CD4-positive, alpha-beta T cell (primary cell): ENCODE measurements at places on chromosomes 4 and X.

DNA sequence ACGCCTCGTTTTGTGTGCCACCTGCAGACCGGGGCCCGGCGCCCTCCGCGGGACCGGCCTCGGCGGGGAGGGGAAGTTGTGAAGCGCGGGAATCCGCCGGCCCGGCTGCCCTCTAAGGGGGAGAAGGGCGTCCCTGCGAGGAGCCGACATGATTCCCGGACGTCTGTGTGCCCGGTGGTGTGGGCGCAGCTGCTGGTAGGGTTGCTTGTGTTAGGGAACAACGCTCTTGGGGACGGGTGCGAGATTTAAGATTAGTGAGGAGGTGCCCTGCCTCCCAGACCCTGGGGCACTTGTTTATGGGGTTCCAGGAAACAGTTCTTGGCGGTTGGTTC, 627 bp downstream of the CDKN2AIP start:
- no peak for DNase-seq

- no peak for DNase-seq
These were observed 18.8 kb downstream of the NEXMIF start for GRCh38 chrX:74906417-74906816.

DNA sequence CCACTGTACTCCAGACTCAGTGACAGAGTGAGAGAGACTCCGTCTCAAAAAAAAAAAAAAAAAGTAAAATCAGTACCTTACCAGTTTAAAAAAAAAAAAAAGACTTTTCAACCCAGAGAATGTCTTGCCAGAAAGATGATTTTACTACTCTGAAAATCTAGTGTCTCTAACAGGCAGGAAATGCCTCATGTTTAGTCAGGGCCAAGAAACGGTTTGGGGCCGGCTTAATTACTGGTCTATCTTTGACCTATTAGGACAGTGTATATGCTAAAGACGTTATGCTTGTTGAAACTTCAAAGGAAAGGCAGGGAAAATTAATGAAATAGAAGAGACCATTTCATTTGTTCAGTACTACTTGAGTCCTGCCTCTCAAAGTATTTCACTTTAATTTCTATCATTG, 9.9 kb downstream of the BEND4 start:
- no peak for DNase-seq

DNA sequence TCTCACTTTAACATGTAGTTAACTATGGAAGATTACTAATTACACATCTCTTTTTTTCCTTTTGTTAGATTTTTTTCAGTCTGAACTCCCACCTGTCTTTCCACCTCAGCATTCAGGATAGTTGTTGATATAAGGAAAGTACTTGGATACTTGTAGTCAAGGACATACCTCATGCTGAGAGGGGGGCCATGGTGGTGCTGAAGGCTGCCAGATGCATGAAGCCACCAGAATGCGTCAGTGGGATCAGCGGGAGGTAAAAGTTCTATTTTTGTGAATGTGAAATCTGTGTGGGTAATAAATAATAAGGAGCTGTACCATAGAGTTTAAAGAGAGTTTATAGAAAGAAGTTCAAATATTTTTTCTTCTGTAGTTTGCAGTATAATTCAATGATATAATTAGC, 13.1 kb upstream of the NDST4 start:
- DNase-seq = no peak

GRCh38 chr4:150816491-150816890, 198.6 kb downstream of the LRBA start:
- no peak for DNase-seq

- no peak for DNase-seq
These were observed 51.9 kb upstream of the XIAP start for GRCh38 chrX:123807835-123808416.

GRCh38 chrX:52988985-52989917, 30.9 kb upstream of the FAM156A start:
- no peak for DNase-seq

DNA sequence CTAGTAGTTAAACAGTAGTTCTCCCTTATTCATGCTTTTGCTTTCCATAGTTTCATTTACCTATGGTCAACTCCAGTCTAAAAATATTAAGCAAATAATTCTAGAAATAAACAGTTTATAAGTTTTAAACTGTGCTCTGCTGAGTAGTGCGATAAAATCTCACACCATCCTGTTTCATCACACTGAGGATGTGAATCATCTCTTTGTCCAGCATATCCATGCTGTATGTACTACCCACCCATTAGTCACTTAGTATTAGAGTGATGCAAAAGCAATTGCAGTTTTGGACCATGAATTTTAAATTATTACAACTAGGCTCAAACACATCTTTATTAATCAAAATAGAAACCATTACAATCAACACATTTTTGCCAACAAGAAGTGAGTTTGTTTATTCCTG, 187.4 kb downstream of the TEX13C start:
- no peak for DNase-seq

DNA sequence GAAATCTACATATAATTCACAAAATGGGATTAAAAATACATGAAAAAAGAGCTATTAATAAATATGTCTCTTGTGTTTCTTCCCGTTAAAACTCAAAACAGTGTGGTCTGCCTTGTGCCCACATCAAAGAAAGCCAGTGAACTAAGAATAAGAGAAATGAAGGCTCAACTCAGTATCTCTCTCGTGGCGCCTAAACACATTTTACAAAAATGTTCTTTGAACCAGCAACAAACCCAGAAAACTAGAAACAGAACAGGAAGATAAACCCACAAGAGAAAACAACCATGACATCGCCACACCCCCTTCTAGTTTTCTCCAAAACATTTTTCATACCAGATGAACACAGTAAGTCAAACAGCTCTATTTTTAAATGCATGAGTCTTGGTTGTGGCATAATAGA, 130.1 kb downstream of the DCHS2 start:
- DNase-seq = no peak

DNA sequence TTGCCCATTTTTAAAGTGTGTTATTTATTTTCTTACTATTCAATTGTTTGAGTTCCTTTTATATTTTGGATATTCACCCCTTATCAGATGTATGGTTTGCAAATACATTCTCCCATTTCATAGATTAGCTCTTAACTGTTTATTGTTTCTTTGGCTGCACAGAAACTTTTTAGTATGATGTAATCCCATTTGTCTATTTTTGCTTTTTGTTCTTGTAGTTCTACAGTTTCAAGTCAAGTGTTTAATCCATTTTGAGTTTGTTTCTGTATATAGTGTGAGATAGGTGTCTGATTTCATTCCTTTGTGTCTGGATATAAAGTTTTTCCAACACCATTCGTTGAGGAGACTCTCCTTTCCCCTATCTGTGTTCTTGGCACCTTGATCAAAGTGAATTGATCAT, 97.4 kb upstream of the CAMK2D start:
- no peak for DNase-seq

DNA sequence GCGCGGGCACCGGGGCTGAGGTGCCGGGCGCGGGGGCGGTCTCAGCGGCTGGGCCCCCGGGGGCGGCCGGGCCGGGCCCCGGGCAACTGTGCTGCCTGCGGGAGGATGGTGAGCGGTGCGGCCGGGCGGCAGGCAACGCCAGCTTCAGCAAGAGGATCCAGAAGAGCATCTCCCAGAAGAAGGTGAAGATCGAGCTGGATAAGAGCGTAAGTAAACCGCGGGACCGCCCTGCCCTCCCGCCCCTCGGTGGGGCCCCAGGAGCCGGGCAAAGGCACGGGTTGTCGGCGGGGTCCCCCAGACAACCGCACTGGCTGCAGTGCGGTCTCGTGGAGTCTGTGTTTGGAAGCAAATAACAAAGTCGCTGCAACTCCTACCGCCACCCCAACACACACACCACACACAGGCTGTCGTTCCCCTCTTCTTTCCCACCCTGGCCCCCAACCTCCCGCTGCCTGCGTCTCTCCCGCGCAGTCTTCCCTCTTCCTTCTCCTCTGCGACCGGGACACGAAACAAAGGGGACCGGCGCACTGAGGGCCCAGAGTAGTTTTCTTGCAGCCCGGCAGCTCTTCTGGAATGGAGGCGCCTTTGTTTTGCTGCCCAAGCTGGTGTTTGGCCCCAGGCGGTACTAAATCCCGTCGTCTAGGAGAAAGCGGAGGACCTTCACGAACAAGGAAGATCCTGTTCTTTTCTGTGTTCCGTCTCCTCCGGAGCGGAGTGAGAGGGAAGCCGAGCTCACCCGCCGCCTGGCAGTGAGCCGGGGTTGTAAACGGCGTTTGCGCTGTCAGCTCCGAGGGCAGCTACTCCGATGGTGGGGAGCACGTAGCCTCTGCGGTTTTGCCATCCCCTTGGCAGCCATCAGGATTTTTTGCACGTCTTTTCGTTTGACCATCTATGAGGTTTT, 788 bp downstream of the SAP30 start:
- DNase-seq = peak; percentile 12

GRCh38 chr4:35063031-35063570, 1181.2 kb downstream of the ARAP2 start:
- no peak for DNase-seq

DNA sequence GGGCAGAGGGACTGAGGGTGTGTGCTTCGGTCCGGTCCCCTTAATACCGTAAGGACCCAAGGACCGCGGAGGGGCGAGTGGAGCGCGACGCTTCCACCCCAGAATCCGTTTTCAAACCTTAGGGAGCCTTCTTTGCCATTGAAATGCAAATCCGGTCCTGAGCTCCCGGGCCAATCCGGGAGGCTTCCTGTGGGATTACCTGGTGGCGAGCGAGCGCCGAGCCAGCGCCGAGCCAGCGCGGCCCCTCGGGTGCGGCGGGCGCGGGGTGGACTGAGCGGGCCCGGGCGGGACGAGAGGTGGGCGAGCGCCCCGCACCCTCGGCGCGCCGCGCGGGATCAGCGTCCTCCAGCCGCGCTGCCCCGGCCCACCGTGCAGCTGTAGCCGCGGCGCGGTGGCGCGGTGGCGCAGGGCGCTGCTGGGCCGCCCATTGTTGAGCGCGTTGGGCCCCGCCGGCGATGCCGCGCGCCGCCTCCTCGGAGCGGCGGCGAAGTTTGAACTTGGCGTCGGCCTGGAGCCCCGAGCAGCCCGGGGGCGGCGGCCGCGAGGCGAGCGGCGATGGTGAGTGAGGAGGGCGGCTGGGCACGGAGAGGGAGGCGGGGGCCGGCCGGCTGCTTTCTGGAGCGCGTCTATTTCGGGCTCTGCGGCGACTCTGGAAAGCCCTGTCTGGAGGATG, 208.7 kb downstream of the SOWAHB start:
- no peak for DNase-seq

GRCh38 chr4:133156096-133156495, 7.0 kb downstream of the PCDH10 start:
- no peak for DNase-seq

DNA sequence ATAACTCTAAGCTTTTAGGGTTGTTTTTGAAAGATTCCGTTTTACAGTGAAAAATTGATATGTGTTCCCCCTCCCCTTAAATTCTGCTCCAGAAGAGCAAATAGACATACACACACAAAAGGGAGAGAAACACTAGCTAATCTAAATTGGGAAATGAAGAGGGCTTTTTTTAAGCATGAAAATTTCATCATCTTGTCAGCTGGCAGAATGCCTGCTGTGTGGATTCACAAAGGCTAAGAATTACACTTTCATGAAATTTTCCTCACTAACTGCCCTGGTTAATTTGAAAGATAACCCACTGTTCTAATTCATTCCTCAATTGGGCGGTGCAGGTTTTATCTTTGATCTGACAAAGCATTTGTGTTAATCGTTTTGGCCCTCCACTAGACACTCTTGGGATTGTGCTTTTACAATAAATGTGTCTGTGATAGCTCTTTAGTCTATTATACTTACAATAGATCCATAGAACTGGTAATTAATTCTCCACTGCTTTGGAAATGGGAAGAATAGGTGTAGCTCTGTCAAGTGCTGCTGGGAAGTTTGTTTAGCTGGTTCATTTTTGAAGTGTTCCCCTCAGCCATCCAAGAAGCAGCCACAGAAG, 152.9 kb downstream of the POLA1 start:
- no peak for DNase-seq
